Fibroblast of mammary gland (primary cell): ENCODE measurements at places on chromosomes 11 and 22.

GRCh38 chr11:58626934-58627483 lies 4.5 kb downstream of the CNTF start:
- DNase-seq = no peak

DNA sequence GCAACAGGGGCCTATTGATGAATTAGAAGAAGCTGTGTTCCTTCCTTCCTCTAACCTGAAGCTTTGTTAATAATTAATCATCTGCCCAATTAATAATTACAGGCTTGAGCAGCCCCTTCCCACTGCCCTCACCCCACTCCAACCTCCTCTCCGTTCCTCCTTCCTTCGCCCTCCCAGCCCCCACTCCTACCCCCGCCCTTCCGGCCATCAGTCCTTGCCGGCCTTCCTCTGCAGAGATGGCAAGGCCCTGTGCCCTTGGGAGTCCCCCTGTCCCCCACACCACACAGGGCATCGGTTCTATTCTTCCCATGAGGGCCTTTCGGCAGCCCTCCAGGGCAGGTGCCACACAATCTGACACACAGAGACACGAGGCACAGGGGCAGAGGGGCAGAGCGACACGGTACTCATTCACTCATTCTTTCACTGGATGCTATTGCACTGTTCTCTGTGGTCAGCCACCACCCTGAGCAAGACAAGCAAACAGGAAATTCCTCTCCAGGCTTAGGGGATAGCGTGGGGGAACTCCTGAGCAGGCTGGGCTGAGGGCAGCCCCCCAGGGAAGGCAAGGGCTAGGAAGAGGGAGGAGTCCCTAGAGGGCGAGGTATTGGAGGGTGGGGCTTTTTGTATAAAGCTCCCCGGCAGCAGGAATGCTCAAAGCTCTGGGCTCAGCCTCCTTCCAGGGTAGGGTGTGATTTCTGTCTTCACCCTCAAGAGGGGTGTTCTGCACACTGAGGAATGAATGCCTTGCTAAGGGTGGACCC lies 14.7 kb downstream of the MGAT3 start:
- no peak for DNase-seq

GRCh38 chr11:73142128-73142377 lies at the start of gene FCHSD2:
Gene FCHSD2 (minus strand): TSS chr11:73142318. CDS start chr11:73141877, 441 bp downstream.
- DNase-seq = no peak

- DNase-seq = no peak
These were observed 39.3 kb upstream of the SOX6 start for GRCh38 chr11:16395601-16396000.

GRCh38 chr11:6646071-6646470 lies 9.5 kb downstream of the DCHS1 start:
- DNase-seq = peak; percentile 91

GRCh38 chr11:105937331-105937730 lies 84.7 kb downstream of the MSANTD4 start:
- DNase-seq = peak; percentile 30

- peak; percentile 16 for DNase-seq
These were observed 29.0 kb downstream of the SGSM1 start for GRCh38 chr22:24834845-24835570.

DNA sequence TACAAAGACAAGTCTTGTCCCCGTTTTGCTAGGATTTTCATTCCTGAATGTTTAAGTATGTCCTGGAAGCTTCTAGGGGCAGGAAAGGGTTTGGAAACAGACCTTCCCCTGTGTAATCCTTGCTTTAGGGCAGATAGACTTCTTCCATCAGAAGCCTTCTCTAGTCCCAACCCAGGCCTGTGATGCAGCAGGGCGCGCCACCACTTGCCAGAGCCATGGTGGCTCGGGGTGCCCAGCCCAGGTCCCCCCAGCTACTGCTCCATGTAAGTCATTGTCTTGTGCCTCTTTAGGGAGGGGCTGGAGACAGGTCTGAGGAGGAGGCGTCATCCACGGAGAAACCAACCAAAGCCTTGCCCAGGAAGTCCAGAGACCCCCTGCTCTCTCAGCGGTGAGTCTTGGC lies 4.3 kb downstream of the NOL12 start:
- DNase-seq = no peak

DNA sequence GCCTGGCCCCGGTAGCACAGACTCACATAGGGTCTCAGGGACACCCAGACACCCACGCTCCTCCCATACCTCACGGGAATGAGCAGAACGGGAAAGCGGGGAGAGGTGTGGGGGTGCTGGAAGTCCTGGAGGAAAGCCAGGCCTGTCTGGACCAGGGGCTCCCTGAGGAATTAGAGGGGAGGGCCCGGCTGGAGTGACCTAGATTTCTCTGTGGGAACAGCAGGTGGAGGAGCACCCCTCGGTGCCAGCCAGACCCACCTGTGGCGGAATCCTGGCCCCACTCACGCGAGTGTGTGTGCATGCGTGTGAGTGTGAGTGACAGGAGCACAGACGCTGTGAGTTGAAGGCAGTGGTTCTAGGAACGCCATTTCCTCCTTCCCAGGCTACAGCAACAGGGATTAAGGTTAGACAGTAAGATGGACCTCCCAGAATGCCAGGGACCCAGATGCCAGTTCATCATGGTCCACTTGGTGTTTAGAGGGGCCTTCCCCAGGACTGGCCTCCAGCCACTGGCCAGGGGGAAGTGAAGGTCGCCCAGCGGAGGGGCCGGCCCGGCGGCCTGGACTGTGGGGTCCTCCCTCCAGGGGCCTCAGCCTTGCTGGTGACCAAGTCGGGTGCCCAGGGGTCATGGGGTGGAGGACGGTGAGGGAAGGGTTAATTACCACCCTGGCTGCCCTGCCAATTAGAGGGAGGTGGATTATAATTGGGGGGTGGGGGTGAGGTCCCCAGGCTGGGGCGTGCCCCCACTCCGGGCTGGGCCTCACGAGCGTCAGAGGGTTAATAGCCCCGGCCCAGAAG lies 1.0 kb downstream of the PKP3 start:
- DNase-seq = no peak

DNA sequence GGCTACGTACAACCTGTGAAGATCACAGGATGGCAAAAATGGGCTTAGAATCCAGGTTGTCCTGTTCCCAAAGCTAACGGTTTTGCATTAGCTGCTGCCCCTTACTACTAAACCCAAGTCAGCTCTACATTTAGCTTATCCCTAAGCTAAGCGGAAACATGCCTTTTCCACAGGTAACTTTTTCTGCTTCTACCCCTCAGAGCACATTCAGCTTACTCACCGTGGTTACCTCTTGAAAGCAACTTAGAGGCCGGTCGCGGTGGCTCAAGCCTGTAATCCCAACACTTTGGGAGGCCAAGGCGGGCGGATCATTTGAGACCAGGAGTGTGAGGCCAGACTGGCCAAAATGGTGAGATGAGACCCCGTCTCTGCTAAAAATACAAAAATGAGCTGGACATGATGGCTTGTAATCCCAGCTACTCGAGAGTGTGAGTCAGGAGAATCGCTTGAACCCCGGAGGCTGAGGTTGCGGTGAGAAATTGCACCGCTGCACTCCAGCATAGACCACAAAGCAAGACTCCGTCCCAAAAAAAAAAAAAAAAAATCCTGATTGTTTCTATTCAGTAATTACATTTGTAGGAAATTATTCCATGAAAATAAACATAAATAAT lies 790 bp upstream of the TMEM41B start:
- DNase-seq = peak; percentile 15

DNA sequence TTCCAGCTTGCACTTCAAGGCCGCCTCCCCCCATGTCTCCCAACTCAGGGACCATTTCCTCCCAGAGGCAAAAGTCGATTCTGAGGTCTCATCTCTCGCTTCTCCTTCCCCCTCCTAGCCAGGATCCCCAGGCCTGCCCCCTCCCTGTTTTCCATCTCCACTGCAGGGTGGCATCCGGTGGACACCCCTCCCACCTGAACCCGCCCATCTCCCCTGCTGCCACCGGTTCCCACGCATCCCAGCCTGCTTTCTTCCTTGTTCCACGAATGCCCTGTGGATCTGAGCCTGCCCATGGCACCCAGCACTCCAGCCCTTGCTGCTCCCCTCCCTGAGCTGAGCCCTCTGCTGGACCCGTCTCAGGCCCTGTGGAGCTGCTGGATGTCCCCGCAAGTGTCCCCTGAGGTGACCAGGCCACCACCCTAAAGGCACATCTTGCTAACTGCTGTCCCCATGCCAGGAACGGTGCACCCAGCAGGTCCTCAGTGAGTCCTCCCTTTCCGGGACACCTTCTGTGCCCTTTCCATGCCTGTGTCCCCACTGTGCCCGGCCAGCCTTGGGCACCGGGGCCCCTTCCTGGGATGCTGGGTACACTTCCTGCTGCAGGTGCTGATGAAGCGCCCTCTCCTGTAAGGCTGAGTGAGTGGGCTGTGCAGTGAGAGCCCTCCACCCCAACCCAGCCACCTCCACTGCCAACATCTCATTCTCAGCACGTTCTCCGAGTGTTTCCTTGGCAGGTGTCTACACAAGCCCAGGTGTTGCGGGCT lies 936 bp downstream of the IL17REL start:
- no peak for DNase-seq

- DNase-seq = no peak
These were observed 39.2 kb upstream of the PAX6 start for GRCh38 chr11:31850365-31850764.

DNA sequence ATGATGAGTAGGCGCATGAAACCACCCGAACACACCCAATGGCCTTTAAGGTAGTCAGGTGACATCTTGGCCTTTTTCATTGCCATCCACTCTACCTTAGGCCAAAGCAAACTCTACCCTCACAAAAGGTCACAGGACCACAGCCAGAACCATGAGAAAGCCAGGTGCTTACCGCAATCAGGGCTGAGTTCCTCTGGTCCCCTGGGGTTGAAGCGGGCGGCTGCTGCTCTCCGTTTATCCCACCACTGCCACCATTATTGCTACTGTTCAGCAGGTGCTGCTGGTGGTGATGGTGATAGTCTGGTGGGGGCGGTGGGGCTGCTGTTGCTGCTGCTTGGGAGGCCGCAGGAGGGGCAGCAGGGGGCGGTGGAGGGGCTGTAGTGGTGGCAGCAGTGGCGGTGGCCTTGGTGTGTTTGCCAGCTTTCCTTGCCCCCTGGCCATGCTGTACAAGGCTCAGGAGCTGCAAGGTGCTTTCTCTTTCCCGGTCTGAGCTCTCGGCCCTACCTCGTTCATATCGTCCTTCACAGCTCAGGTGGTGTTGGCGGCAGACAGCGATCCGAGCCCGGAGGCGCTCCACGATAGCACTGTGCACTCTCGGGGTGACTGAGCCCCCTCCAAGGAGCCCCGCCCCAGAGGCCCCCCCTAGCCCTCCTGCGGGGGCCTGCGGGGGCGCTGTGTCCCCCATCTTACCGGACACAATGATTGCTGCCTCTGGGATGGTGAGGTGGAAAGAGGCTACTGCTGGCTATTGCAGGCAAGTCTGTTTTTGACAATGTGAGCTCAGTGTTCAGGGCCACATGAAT lies 1.6 kb downstream of the MAML2 start:
- DNase-seq = peak; percentile 58

DNA sequence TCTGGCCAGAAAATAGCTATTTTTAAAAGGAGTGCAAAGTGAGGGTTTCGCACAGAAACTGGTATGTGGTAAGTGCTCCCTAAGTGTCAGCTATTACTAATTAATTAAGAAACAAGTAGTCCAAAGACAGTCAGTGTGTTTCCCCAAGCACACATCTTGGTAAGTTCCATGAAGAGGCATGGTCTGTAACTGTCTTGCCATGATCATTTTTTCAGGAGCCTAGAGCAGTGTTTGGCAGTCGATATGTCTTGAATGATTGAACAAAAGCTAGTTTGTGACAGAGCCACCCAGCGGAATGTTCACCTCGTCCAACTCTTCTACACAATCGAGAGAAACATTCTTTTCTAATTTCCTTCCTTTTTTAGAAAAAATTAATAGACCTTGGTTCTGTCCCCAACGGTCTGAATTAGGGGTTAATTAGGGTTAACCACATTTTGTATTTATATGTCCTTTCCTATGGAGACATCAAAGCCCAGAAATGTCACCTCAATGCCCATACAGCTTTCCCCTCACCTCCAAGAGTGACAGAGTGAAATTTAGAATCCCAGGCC lies 57.6 kb upstream of the FTH1 start:
- no peak for DNase-seq

- no peak for DNase-seq
These were observed 52.1 kb upstream of the EIF3M start for GRCh38 chr11:32531528-32531927.

- DNase-seq = no peak
These were observed 161.1 kb upstream of the GRK3 start for GRCh38 chr22:25403284-25403810.

DNA sequence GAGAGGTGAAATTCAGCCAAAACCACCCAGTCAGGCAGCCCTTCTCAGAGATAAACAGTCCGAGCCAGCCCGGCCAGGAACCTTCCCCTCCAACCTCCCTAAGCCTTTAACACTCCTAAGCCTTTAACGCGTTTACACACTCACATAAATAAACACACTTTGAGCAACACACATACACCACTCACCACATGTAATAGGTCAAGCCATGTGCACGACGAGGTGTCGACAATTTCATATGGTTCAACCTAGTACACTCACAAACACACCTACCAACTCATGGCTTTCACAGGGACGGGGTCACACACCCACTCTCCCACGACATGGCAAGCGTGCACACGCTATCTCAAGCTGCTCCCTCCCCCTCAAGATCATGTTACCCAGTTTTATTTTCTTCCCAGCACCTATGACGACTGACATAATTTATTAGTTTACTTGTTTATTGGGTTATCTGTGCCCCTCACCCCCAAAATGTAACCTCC lies 15.5 kb downstream of the SLC43A1 start:
- DNase-seq = no peak

DNA sequence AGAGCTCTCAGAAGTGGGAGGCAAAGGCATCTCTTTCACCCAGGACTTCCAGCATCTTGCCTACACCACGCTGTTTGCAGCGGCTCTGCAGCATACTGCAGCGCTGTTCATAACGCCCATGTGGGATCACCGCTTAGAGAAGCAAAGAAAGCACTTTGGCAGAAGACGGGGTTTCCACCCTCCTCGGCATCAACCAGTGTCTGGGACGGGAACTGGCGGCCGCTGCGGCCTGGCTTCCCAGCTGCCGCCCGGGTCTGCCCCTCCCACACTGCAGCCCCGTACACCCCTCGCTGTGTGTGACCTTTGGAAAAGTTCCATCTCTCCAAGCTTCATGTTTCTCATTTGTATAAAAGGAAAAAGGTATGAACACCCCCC lies 545 bp upstream of the TIRAP start:
- DNase-seq = peak; percentile 44

DNA sequence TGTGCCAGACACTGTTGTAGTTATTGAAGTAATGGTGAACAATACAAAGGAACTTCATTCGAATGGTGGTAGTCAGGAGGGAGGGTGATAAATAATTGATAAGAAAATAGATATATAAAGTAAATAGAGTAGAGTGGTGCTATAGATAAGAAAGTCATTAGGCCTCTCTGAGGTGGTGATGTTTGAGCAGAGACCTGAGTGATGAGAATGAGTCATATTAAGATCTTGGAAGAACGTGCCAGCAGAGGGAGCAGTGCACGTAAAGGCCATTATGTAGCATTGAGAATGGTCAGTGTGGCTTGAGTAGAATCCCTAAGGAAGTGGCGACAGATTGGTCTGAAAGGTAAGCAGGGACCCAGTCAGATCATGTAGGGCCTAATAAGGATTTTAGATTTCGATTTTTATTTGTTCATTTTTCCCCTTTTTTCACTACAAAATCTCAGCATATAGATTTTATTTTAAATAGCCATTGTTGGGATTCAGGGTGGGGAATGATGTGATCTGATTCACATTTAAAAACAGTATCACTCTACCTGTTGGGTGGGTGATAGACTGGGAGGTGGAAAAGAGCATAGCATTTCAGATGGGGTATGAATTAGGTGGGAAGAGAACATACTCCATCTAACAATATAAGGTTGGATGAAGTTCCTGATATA lies 44.7 kb downstream of the CCDC90B start:
- peak; percentile 78 for DNase-seq
